H9 (cell line): ENCODE measurements at places on chromosomes 12 and 14. TPM values are rescaled to one million over a fixed set of nuclear protein-coding genes. Genes with fewer than 3 reads are reported as not detected.

- no peak overlapping the region for H3K4me3 ChIP-seq
- H3K4me1 ChIP-seq, result no peaks in the 10 kb centered on the region
- H3K27ac ChIP-seq, result no peak overlapping the region
- no peaks in the 10 kb centered on the region; the same call in 1 of the 2 replicates for H3K27me3 ChIP-seq
- H3K36me3 ChIP-seq, result no peaks in the 10 kb centered on the region; the same call in 2 of the 3 replicates
These were observed 1.4 kb upstream of the SOX5 start for GRCh38 chr12:23950775-23951451.

RBM19 gene
- total RNA-seq, result 32.2 and 33.1 TPM in 2 replicates

EPYC gene
- total RNA-seq, result not detected in 2 replicates

DNA sequence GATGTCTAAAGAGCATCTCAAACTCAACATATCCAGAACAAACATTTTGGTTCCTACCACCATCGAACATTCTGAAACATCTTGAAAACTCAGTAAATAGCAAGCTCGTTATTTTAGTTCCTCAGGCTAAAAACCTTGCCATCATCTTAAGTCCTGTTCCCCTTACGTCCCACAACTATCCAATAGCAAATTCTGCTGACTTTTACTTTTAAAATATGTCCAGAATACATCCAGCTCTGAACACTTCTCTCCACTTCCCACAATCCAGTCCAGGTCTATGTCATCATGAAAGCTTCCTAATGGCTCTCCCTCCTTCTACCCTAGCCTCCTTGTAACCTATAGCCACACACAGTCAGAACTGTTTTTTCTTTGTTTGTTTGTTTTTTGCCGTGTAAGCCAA, 279.9 kb downstream of the IPO8 start:
- H3K4me1 ChIP-seq, result no peaks in the 10 kb centered on the region
- no peaks in the 10 kb centered on the region for H3K36me3 ChIP-seq
- DNase-seq, result no peak
- H3K27me3 ChIP-seq, result no peaks in the 10 kb centered on the region

DNA sequence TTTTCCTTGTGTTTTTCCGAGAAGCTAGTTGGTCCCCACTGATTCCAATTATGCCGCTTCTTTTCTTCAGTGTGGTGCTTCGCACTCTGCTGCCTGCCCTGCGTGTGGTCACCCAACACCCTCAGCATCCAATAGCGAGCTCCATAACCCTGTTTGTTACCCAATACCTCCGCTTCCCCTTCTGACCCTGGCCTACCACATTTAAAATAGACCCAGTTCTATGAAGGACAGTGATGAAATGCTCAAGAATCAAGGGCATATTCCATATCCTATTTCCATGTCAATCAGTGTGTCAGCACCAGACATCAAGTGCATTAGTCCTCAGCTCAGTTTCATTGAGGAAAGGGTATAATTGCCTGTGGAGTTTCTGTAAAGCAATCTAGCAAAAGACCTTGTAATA, 9.5 kb downstream of the NDRG2 start:
- no peaks in the 10 kb centered on the region for H3K27me3 ChIP-seq
- 0 out of 2 replicates have a peak, but pooled peaks cover 2% of the 10 kb centered on the region for H3K36me3 ChIP-seq
- no peaks in the 10 kb centered on the region; the same call in 1 of the 2 replicates for H3K4me1 ChIP-seq
- DNase-seq, result no peak
- H3K4me3 ChIP-seq, result no peak overlapping the region

TMPRSS12 gene
- not detected in 2 replicates for total RNA-seq

DNA sequence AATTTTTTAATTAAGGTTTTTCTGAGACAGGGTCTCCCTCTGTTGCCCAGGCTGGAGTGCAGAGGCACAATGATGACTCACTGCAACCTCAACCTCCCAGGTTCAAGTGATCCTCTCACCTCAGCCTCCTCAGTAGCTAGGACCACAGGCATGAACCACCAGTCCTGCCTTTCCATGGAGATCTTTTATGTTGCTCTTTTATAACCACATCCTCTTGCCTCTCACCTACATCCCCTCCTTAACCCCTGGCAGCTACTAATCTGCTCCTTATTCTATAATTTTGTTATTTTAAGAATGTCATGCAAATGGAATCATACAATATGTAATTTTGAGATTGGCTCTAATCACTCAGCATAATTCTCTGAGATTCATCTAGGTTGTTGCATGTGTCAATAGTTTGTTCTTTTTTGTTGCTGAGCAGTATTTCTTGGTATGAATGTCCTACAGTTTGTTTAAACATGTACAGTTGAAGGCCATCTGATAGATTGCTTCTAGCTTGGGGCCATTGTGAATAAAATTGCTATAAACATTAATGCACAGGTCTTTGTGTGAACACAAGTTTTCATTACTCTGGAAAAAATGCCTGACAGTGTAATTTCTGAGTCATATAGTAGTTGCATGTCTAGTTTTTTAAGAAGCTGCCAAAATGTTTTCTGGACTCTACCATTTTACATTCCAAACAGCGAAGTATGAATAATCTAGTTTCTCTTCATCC, 249.2 kb upstream of the AMIGO2 start:
- DNase-seq, result no peak
- H3K27me3 ChIP-seq, result no peaks in the 10 kb centered on the region
- H3K4me1 ChIP-seq, result no peaks in the 10 kb centered on the region
- no peak overlapping the region for H3K27ac ChIP-seq
- no peaks in the 10 kb centered on the region; the same call in 1 of the 3 replicates for H3K36me3 ChIP-seq

- H3K36me3 ChIP-seq, result no peaks in the 10 kb centered on the region
- peaks cover 5% of the 10 kb centered on the region for H3K27me3 ChIP-seq
- no peak overlapping the region for H3K27ac ChIP-seq
- DNase-seq, result no peak
- no peak overlapping the region for H3K4me3 ChIP-seq
These were observed 8.8 kb downstream of the NID2 start for GRCh38 chr14:52060080-52060479.

WSCD2 gene
- 0.92 and 1.2 TPM in 2 replicates for total RNA-seq

PLA2G1B gene
- total RNA-seq, result not detected in 2 replicates

- H3K36me3 ChIP-seq, result no peaks in the 10 kb centered on the region
- no peak for DNase-seq
- H3K27me3 ChIP-seq, result no peaks in the 10 kb centered on the region; the same call in 1 of the 2 replicates
These were observed 2.1 kb upstream of the SLC2A13 start for GRCh38 chr12:40107803-40108620.

- no peak overlapping the region for H3K27ac ChIP-seq
- no peaks in the 10 kb centered on the region for H3K4me1 ChIP-seq
- no peaks in the 10 kb centered on the region; the same call in 1 of the 2 replicates for H3K27me3 ChIP-seq
- no peak overlapping the region for H3K4me3 ChIP-seq
- no peaks in the 10 kb centered on the region for H3K36me3 ChIP-seq
- DNase-seq, result no peak
These were observed 68.2 kb upstream of the BDKRB2 start for GRCh38 chr14:96136371-96137005.

DNA sequence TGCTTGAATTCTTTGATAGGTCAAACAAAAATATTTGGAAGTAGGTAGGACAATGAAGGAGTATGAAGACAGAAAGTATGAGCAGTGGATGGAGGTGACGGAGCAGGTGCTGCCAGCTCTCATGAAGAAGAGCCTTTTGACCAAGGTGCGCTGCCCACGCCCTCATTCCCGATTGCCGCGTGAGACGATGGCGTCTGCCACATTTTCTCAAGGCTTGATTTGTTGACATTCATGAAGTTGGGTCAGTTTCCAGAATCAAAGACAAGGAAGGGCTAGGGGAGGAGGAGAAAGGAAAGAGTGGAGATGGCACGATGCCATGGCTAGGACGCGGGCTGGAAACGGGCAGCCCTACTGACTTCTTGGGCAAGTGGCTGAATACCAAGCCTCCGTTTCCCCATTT, 37.1 kb downstream of the DNAH10 start:
- H3K4me1 ChIP-seq, result no peaks in the 10 kb centered on the region
- DNase-seq, result no peak
- H3K27ac ChIP-seq, result no peak overlapping the region
- H3K27me3 ChIP-seq, result no peaks in the 10 kb centered on the region

PRIMA1 gene
- 1.7 and 2.3 TPM in 2 replicates for total RNA-seq

GRCh38 chr14:21036751-21037150, 2.1 kb upstream of the RNASE13 start:
- no peaks in the 10 kb centered on the region for H3K36me3 ChIP-seq
- no peaks in the 10 kb centered on the region for H3K27me3 ChIP-seq
- DNase-seq, result no peak
- H3K4me3 ChIP-seq, result no peak overlapping the region

DNA sequence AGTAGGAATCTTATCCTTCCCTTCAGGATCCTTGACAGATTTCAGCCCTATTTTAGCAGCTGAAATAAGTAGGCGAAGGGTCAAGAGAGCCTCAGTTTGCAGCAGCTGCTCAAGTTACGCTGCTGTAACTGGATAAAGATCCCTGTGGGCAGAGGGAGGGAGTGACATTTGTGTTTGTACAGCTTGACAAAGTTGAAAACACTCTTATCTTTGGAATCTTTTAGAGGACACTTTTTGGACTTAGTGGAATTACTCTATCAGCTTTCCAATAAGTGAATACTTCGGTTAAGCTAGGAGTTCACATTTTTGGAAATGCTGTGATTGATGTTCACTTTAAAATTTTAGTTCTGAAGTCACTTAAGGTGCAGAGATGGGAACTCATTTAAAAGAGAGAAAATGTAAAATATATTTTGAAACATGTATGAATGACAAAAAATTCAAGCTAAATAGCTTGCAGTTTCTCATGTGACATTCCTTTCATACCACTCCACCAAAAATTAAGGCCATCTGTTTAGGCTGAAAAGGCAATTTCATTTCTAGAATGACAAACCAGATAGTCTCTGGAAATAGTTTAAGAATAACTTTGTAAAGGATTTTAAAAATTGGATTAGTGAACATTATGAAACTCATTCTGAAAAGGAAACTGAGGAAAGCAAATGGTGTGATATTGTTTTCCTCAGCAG, 55.2 kb downstream of the SLC38A4 start:
- H3K36me3 ChIP-seq, result no peaks in the 10 kb centered on the region
- DNase-seq, result no peak
- no peak overlapping the region for H3K27ac ChIP-seq
- no peak overlapping the region for H3K4me3 ChIP-seq
- no peaks in the 10 kb centered on the region for H3K4me1 ChIP-seq

SERPINA4 gene
- total RNA-seq, result not detected in 2 replicates

DNA sequence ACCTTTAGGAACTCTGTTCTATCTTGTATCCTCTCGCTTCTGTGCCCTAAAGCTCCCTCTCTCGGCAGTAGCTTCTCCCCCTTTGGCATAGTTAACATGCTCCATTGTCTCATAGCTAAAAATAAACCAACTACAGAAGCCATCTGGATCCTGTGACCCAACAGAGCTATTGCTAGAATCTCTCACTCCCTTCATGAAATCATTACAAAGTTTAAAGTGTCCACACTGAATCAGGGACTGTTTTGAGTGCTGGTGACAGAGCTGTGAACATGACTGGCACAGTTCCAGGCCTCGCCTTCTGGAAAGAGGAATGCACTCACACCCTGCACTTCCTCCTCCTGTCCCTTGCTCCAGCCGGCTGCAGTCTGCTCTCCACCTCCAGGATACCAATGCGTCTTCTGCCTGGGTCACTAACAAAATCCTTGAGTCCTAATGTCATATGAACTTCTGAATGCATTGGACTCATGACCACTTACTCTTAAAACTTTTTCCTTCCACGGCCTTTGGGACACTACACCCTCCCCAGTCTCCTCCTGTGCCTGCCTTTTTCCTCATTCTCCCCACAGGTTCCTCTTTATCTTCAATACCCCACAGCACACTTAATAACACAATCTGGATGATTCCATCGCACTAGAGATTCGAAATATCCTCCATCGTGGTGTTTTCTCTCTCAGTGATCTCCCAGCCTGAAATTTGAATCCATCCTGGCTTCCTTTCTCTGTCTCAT, 13.2 kb downstream of the PLBD1 start:
- no peaks in the 10 kb centered on the region for H3K36me3 ChIP-seq
- no peaks in the 10 kb centered on the region for H3K27me3 ChIP-seq
- no peak for DNase-seq

GRCh38 chr12:90166671-90167070, 458.0 kb upstream of the ATP2B1 start:
- H3K4me1 ChIP-seq, result no peaks in the 10 kb centered on the region
- peaks cover 8% of the 10 kb centered on the region for H3K36me3 ChIP-seq

GRCh38 chr12:53096759-53097158, 708 bp upstream of the IGFBP6 start:
- no peak for DNase-seq
- H3K27ac ChIP-seq, result no peak overlapping the region
- H3K4me1 ChIP-seq, result peaks cover 6% of the 10 kb centered on the region; the same call in 1 of the 2 replicates
- H3K36me3 ChIP-seq, result no peaks in the 10 kb centered on the region
- H3K27me3 ChIP-seq, result no peaks in the 10 kb centered on the region; the same call in 1 of the 2 replicates
- H3K4me3 ChIP-seq, result peak overlapping the region; percentile 91

DNA sequence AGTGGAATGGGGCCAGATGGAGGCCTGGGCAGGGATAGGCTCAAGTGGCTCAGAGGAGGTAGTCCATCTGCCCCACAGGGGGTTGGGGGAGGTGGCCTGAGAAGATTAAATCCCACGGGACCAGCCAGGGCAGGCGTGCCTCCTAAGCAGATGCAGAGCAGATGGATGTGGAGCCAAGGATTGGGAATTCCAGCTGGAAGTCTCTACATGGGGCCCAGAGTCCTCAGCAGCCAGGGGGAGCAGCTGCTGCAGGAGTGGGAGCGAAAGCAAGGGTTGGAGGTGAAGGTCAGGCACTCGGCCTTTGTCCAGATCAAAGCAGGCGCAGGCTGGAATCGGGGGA, 42.4 kb upstream of the VRK1 start:
- no peaks in the 10 kb centered on the region for H3K36me3 ChIP-seq
- no peaks in the 10 kb centered on the region for H3K27me3 ChIP-seq
- H3K27ac ChIP-seq, result no peak overlapping the region
- H3K4me1 ChIP-seq, result no peaks in the 10 kb centered on the region
- no peak overlapping the region for H3K4me3 ChIP-seq
- peak; percentile 63 for DNase-seq

TSPAN19 gene
- not detected in 2 replicates for total RNA-seq

- no peak for DNase-seq
- H3K4me1 ChIP-seq, result peaks cover 5% of the 10 kb centered on the region
- H3K36me3 ChIP-seq, result peaks cover 18% of the 10 kb centered on the region
- no peak overlapping the region for H3K27ac ChIP-seq
These were observed 263 bp downstream of the RCOR1 start for GRCh38 chr14:102592763-102593060.

GRCh38 chr12:108102363-108102762, 26.7 kb upstream of the WSCD2 start:
- no peaks in the 10 kb centered on the region for H3K4me1 ChIP-seq
- H3K36me3 ChIP-seq, result no peaks in the 10 kb centered on the region
- no peak for DNase-seq
- no peak overlapping the region for H3K4me3 ChIP-seq
- H3K27me3 ChIP-seq, result no peaks in the 10 kb centered on the region
- H3K27ac ChIP-seq, result no peak overlapping the region

DNA sequence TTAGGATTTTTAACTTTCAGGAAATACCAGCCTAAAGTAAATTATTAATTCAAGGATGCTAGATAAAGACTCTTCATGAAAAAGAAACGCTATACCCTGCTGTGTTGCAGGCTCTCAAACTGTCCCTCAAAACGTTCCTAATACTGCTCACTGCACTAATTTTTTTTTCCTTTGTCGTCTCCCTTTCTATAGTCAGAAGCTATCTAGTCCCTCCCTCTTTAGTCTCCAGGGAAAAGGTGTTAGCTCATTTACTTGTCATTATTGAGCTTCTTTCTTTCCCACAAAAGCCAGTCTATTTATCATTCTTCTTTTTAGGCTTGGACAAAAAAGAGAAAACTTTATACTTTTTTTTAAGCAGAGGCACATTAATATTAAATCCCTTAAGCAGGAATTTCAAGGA, 30.3 kb upstream of the INSM2 start:
- no peak for DNase-seq
- no peaks in the 10 kb centered on the region for H3K4me1 ChIP-seq
- no peak overlapping the region for H3K27ac ChIP-seq
- H3K4me3 ChIP-seq, result no peak overlapping the region

TEX52 gene
- 0.20 TPM in 2 replicates for total RNA-seq

C14orf39 gene
- total RNA-seq, result 1.1 and 1.8 TPM in 2 replicates

TSHR gene
- not detected in 2 replicates for total RNA-seq

CLEC14A gene
- total RNA-seq, result not detected in 2 replicates

GRCh38 chr12:32482226-32482625, 82.9 kb downstream of the FGD4 start:
- H3K27me3 ChIP-seq, result no peaks in the 10 kb centered on the region
- no peak overlapping the region for H3K4me3 ChIP-seq
- no peak overlapping the region for H3K27ac ChIP-seq
- H3K36me3 ChIP-seq, result peaks cover 21% of the 10 kb centered on the region
- no peaks in the 10 kb centered on the region for H3K4me1 ChIP-seq
